ENCODE measurements at places on chromosomes 7 and 10.

- no peak for DNase-seq
Measured at GRCh38 chr10:9712393-9712792, 1305.3 kb upstream of the CELF2 start.

DNA sequence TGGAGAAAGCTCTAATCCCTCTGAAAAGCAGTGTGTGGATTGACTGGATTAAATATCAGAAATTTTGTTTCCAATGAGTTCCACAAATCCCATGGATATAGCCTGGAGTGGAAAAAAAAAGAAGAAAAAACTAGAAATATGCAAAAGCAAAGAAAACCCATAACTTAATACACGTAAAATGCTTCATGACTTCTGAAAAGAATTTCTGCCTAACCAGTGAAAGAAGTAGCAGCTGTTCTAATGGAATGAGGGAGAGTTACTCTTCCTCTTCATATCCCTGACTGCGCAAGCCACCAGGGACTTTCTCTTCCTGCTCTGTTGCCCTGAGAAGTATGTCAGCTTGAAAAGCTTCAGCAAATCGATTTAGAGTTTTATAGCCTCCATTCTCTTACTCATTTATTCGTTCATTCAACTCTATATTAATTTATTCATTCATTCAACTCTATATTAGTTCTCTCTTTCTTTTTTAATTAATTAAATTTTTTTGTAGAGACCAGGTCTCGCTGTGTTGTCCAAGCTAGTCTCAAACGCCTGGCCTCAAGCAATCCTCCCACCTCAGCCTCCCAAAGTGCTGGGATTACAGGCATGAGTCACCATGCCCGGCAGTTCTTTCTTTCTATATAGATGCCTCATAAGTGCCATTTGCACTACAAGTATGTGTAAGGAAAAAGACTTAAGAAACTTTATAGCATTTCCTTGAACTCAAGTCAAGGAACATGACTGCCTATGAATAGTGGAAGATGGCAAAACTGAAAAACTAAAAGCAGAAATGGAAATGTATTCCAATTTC, 447.3 kb upstream of the NRP1 start:
- no peak for DNase-seq

DNA sequence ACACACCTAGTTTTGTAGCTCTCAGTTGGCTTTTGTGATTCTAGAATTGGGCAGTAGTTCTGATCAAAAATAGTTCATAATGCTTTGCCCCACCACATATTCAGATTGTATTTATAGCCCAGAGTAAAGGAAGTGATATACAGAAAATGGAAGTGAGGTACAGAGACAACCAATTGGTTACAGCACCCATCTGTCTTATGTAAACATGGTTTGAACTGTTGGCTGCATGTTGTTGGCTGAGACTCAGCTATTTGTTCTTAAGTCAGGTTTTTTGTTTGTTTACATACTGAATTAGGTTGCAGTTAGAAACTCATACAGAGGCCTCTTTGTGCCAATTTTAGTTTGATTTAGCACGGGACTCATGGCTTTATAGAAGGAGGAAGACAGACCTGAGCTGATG, 158.9 kb upstream of the GPR26 start:
- DNase-seq: no peak

- DNase-seq: peak; percentile 98
Measured at GRCh38 chr10:97736902-97737769, at the start of gene ZFYVE27. ZFYVE27 (plus strand) TSS chr10:97737128; CDS start chr10:97738478, 1,350 bp downstream.

DNA sequence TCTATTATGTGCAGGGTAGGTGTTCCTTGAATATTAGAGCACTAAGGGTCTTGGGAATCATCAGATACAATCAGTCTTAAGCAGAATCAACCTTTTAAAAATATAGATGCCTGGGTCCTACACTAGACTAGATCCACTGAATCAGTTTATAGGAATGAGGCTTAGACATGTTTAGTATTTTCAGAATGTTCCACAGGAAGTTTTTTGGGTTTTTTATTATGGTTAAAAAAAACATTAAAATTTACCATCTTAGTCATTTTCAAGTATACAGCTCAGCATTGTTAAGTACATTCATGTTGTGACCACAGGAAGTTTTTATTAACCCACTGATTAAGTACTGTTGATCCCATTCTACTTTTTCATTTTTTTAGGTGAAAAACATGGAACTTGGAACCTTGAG, 135.7 kb downstream of the LCOR start:
- DNase-seq: no peak

DNA sequence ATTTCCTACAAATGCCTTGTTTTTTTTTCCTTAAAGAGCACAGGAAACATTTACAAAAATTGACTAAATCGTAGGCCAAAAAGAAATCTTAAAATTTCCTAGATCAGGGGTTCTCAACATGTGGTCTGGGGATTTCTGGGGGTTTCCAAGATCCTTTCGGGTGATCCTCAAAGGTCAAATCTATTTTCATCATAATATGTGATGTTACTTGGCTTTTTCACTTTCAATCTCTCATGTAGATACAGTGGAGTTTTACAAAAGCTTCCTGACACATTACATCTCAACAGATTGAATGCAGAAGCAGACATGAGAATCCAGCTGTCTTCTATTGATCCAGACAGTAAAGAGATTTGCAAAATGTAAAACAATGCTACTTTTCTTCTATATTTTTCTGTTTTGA, 497.3 kb downstream of the INHBA start:
- DNase-seq: no peak
